Activated CD4-positive, alpha-beta T cell treated with anti-CD3 and anti-CD28 coated beads, Interleukin-2, amount 10 ng/mL, durations not matched to agents 24 days and 14 days (primary cell): ENCODE measurements at places on chromosomes 1 and 21.

DNA sequence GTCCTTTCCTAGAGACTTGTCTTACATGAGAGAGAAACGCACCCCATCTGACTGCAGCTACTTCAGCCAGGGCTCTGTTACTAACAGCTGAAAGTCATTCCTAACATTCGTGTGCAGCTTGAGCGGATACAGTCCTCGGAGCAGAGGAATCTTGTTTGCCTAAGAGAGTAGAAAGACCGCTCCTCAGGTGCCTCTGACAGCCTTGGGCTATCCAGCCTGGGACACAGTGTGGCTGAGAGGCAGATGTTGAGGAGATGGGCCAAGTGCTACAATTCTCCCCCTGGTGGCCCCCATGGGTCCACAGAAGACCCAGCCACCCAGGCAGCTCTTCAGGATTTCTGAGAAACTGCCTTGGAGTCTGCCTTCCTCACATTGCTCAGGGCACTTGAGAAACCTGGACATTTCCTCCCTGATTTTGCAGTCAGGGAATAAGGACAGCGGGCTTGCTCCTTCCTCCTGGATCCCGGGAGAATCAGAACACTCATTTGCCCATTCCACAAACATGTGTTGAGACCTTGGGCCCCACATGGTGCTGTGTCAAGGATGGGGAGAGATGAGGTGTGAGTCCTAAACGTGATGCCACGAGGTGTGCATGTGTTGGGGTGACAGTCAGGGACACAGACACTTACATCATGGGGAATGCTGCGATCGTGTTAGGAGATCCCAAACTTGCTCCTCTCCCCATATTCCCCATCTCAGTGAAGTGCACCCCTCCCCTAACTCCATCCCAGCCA, 13.1 kb downstream of the TRIM62 start:
- H3K27me3 ChIP-seq: no peaks in the 10 kb centered on the region
- no peak overlapping the region for H3K27ac ChIP-seq
- H3K4me3 ChIP-seq: no peak overlapping the region

GRCh38 chr1:237042892-237043576, 1.1 kb downstream of the RYR2 start:
- no peaks in the 10 kb centered on the region for H3K36me3 ChIP-seq
- no peak for DNase-seq
- no peak overlapping the region for H3K4me3 ChIP-seq
- peaks cover 46% of the 10 kb centered on the region for H3K27me3 ChIP-seq

- H3K27me3 ChIP-seq: no peaks in the 10 kb centered on the region
- no peak overlapping the region for H3K27ac ChIP-seq
- peaks cover 36% of the 10 kb centered on the region for H3K36me3 ChIP-seq
- no peak for DNase-seq
- peaks cover 3% of the 10 kb centered on the region for H3K4me1 ChIP-seq
- H3K4me3 ChIP-seq: no peak overlapping the region
Observed at GRCh38 chr1:205794011-205794730, 18.8 kb downstream of the SLC41A1 start.

- no peak overlapping the region for H3K27ac ChIP-seq
- no peak for DNase-seq
- H3K4me1 ChIP-seq: peaks cover 10% of the 10 kb centered on the region
- H3K4me3 ChIP-seq: no peak overlapping the region
Observed at GRCh38 chr1:180643693-180644092, 11.9 kb downstream of the XPR1 start.

GRCh38 chr1:67559222-67559700, 125.7 kb upstream of the GADD45A start:
- H3K4me3 ChIP-seq: no peak overlapping the region
- peaks cover 10% of the 10 kb centered on the region for H3K27me3 ChIP-seq
- H3K4me1 ChIP-seq: peaks cover 6% of the 10 kb centered on the region
- no peak for DNase-seq
- no peaks in the 10 kb centered on the region for H3K36me3 ChIP-seq
- no peak overlapping the region for H3K27ac ChIP-seq

GRCh38 chr1:230624097-230624713, 18.1 kb upstream of the COG2 start:
- H3K36me3 ChIP-seq: no peaks in the 10 kb centered on the region
- DNase-seq: no peak
- H3K27me3 ChIP-seq: peaks cover 8% of the 10 kb centered on the region
- no peak overlapping the region for H3K27ac ChIP-seq
- H3K4me1 ChIP-seq: no peaks in the 10 kb centered on the region
- no peak overlapping the region for H3K4me3 ChIP-seq

GRCh38 chr1:197553281-197553680, 222.0 kb downstream of the DENND1B start:
- no peak for DNase-seq
- H3K27ac ChIP-seq: no peak overlapping the region
- no peaks in the 10 kb centered on the region for H3K27me3 ChIP-seq
- no peaks in the 10 kb centered on the region for H3K4me1 ChIP-seq

GRCh38 chr1:97913506-97914139, 7.2 kb downstream of the DPYD start:
- no peak overlapping the region for H3K4me3 ChIP-seq
- no peaks in the 10 kb centered on the region for H3K27me3 ChIP-seq
- H3K27ac ChIP-seq: no peak overlapping the region

GRCh38 chr1:223075834-223076233, 67.2 kb downstream of the TLR5 start:
- no peak overlapping the region for H3K4me3 ChIP-seq
- H3K27me3 ChIP-seq: peaks cover 3% of the 10 kb centered on the region
- H3K36me3 ChIP-seq: no peaks in the 10 kb centered on the region

- H3K4me1 ChIP-seq: no peaks in the 10 kb centered on the region
- H3K36me3 ChIP-seq: no peaks in the 10 kb centered on the region
- H3K27ac ChIP-seq: no peak overlapping the region
- DNase-seq: no peak
Observed at GRCh38 chr1:241976229-241976628, 18.7 kb downstream of the BECN2 start.

DNA sequence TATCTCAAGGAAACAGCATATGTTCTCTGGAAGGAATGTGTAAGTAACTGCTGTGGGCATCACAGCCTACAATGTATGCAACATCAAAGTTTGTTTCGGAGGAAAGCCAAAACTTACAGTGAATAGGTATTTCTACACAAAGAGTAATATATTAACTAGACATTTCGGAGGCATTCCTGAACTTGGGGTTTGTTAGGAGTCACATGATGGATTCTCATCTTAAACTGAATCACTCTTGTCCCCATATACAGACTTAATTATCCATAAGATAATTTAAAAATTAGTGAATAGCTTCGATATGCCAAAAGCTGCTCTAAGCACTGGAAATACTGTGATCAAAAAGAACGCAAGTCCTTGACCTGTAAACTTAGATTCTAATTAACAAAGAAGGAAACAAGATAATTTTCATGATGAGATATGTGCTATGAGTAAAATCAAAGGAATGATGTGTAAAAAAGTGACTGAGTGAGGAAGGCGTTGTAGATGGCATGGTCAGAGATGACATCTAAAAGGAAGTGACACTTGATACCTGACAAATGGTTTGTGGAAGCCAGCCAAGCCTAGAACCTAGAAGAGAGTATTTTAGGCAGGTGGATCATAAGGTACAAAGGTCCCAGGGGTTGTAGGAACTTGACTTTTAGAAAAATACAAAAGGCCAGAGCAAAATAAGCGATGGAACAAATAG, 273.1 kb downstream of the MRPL39 start:
- H3K4me1 ChIP-seq: no peaks in the 10 kb centered on the region
- H3K4me3 ChIP-seq: no peak overlapping the region
- H3K36me3 ChIP-seq: no peaks in the 10 kb centered on the region
- H3K27me3 ChIP-seq: no peaks in the 10 kb centered on the region
- H3K27ac ChIP-seq: no peak overlapping the region

DNA sequence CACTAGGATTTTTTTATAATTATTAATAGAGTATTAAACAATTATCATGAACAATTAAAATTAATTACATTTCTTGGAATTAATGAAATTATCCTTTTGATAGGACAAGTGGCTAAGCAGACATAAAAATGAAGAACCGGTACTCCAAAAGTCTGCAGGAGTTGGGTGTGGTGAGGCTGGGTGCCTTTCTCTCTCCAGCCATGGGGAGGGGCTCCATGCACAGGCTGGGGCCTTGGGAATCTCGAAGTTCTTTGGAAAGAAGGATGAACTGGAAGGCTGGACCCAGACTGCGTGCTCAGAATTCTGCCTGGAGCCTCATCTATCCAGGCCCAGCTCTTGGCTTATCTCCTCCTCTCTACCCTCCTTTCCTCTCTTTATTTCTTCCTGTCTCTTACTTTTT, 94.1 kb downstream of the ACTL8 start:
- no peaks in the 10 kb centered on the region for H3K4me1 ChIP-seq
- no peak for DNase-seq
- no peak overlapping the region for H3K4me3 ChIP-seq
- H3K27ac ChIP-seq: no peak overlapping the region
- H3K36me3 ChIP-seq: no peaks in the 10 kb centered on the region
- H3K27me3 ChIP-seq: no peaks in the 10 kb centered on the region

GRCh38 chr1:85319491-85319890, 43.1 kb upstream of the BCL10 start:
- H3K4me1 ChIP-seq: peaks cover 11% of the 10 kb centered on the region
- DNase-seq: no peak
- H3K4me3 ChIP-seq: no peak overlapping the region
- H3K36me3 ChIP-seq: no peaks in the 10 kb centered on the region
- H3K27me3 ChIP-seq: peaks cover 61% of the 10 kb centered on the region

GRCh38 chr1:246142320-246142893, 364.7 kb downstream of the SMYD3 start:
- no peaks in the 10 kb centered on the region for H3K27me3 ChIP-seq
- H3K4me1 ChIP-seq: no peaks in the 10 kb centered on the region
- no peaks in the 10 kb centered on the region for H3K36me3 ChIP-seq
- H3K27ac ChIP-seq: no peak overlapping the region
- DNase-seq: no peak
